ENCODE measurements at places on chromosomes 7 and 10.
A peak's percentile ranks its signal among the peaks of the same experiment; 100 is the strongest.

GRCh38 chr7:104967595-104967994 is 46.4 kb upstream of the KMT2E start:
- no peak for DNase-seq

- DNase-seq, result no peak
These were observed 172.3 kb downstream of the IMMP2L start for GRCh38 chr7:111390000-111390399.

GRCh38 chr7:116340943-116341907 is 130.9 kb downstream of the TES start:
- no peak for DNase-seq

DNA sequence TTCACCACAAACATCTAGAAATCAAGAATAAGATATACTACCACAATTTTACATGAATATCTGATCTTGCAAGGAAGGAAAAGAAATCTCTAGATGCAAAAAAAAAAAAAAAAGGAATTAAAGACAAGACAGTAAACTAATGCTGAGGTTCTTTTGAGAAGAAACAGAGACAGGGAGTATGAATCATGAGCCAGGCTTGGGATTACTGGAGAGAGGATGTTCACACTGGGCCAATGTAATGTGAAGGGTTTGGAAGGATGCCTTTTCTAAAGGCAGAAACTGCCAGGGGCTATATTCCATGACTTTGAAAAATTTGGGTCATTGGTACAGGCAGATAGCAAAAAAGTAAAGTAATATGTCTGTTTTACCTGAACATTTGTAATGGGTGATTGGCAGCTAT is 573.0 kb upstream of the IGFBP3 start:
- DNase-seq, result no peak

GRCh38 chr10:35569111-35569707 is 35.9 kb upstream of the GJD4 start:
- no peak for DNase-seq

DNA sequence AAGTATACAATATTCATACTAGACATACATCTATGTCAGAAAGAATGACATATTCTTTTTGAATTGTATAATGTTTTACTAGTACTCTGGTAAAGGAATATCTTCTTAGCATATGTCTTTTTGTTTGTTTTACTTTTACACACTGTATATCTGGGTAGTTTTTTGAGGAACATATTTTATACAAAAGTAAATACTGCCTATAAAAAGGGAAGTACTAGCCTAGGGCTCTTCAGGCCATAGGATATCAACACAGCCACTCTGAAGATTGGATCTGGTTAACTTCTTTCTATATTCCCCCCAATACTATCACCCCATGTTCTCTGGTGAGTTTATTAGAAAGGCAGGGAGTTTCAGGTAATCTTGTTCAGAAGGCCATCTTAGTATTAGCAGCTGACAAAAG is 134.6 kb downstream of the ZNF438 start:
- DNase-seq, result no peak

DNA sequence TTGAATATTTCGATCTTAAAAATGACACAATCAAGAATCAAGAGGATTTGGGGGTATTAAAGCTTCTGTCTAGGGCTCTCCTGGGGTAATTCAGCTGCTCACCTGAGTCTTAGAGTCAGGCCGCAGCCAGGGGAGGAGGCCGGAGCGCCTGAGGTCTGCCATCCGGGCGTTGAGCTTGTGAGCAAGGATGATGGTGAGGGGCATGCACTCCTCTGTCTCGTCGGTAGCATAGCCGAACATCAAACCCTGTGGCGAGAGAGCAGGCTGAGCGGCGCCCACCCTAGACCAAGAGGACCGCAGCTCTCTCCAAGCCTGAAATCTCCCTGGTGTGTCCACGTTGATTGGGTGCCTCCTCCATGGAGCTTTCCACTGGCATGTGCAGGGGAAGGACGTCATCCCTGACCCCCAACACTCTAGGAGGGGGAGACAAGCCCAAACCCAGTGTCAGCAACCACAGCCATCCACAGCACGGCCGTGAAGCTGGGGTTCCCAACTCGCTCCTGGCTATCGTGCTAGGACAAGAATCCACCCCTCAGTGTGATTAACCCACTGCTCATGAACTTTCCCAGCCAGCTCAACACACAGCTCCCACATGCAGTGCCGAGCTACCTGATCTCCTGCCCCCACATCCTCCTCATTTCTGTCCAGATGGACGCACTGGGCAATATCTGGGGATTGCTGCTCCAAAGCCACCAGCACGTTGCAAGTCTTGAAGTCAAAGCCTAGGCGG is 9.2 kb downstream of the MAT1A start:
- no peak for DNase-seq

DNA sequence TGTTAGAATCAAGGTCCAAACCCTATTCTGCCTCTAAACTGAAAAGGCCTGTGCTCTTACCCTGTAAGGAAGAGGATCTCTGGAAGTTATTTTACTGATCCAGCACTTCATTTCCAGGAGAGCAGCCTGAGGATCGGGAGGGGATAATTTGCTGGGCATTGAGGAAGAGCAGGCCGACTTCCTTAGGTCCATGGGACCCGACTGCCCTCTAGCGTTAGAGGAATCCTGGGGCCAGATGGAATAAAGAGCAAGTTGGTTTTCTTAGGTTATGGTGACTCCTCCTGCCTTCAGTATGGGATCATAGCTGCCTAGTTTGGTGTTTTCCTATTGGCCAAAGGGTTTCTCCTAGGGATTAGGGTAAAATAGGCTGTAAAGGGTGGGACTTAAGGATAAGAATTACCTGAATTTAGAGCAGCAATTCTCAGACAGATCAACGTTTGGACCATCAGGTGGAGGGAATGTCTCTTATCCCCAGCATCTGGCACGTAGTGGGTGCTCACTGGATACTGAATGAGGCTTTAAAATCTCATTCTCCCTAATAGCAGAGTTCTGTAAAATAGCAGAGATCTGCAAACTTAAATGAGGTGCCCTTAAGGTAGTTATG is 40.0 kb upstream of the SORBS1 start:
- DNase-seq, result peak; percentile 9

- DNase-seq, result no peak
These were observed 51.7 kb downstream of the PROSER2 start for GRCh38 chr10:11874568-11875493.

Data from T follicular helper cell (primary cell).